ENCODE measurements at places on chromosomes 12 and 14.

GRCh38 chr14:100030452-100031153, 34.6 kb upstream of the EVL start:
- no peak for DNase-seq

DNA sequence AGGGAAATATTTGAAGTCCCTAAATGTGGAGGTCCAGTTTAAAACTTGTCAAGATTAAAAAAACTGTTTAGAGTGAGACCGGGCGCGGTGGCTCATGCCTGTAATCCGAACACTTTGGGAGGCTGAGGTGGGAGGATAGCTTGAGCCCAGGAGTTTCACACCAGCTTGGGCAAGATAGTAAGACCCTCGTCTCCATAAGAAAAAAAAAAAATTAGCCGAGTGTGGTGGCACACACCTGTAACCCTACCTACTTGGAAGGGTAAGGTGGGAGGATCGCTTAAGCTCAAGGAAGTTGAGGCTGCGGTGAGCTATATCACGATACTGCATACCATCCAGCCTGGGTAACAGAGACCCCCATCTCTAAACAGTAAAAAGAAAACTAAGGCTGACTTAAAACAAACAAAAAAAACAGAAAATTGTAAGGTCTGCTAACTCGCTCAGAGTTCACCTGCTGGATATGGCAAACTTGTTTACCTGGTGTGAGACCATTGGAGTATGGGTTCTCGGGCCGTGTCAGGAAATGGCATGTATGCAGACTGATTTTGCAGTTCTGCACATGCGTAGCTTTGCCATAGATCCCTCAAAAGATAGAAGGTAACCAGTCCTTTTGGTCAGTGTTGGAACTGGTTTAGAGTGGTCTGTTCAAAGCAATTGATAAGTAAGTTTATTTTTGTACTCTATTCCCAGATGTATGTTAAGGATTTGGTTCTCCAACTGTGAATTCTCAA, 2.1 kb downstream of the RNF10 start:
- DNase-seq = no peak

DNA sequence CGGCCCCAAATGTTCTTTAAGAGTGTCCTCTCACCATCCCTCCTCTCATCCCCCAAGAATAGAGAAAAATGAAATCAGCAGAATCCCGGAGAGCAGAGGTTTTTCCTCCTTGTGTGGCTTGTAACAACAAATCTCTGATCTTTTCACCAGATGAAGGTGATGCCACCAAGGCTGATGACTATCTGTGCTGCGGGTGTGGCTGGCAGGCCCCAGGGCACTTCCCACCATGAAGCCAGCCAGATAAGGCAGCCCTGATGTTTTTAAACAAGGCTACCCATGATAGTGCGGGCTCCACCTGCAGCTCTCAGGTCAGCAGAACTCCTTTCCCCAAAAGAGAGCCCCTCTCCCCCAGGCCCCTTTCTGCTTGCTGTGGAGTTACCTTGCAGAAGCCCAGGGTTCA, 58.0 kb upstream of the PARP11 start:
- no peak for DNase-seq

GRCh38 chr14:30125322-30125979, 197.8 kb upstream of the PRKD1 start:
- DNase-seq = no peak

DNA sequence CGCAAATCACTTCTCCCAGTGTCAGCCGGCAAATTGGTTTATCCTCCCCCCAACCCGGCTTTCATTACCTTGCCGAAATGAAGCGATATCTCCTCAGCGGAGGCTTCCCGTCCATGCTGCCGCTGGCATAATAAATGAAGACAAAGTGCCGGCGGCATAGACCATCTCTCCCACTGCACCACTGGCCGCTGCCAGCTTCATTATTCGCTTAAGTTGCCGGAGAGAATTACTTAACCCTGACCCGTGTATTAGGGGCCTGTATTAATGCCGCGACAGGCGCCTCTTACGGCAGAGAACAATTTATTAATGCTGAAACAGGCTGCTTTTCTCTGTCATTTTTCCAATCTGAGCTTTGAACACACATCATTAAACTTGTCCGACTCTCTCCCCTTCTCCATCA, 17.5 kb upstream of the GPATCH2L start:
- DNase-seq = no peak

DNA sequence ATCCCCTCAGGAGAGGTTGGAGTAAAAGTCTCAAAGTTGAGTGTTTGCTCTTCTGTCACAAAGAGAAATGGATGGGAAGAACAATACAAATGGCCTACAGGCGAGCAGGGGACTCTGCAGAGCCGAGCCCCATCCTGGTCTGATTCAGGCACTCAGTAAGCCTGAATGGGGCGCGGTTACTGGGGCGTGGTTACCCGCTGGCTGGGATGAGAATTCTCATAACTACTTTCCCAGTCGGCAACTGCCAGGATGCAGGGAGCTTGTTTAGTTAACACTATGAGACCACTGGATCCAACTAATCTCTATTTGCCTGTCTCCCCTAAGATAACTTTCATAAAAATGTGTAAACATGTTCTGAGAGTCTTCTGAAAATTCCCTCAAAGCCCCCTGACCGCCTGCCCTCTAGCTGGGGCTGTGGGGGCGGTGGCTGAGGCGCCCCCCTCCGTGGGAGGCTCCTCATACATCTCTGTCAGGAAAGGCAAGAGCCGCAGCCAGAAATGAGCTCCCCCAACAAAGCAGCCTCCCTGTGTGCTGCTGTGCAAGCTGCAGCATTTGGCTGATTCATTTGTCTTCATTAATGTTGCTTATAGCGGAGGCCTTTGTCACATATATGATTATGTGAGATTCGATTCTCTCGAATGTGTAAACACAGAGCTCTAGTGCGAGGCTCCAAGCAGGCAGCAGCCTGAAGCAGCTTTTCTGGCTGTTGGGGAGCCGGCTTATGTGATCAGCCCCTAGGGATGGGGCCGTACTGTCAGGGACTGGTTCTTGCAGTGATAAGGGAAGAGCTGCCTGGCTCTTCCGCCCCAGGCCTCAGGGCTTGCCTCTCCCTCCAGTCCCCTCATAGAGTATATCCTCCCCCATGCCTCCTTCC, 126.1 kb upstream of the ARHGAP5 start:
- DNase-seq = no peak

- DNase-seq = no peak
Observed at GRCh38 chr12:51390457-51390856, 749 bp downstream of the GALNT6 start.

- DNase-seq = no peak
Observed at GRCh38 chr12:64459394-64459891, 7.5 kb downstream of the TBK1 start.

- no peak for DNase-seq
Observed at GRCh38 chr14:93059917-93060545, 55.7 kb downstream of the ITPK1 start.

DNA sequence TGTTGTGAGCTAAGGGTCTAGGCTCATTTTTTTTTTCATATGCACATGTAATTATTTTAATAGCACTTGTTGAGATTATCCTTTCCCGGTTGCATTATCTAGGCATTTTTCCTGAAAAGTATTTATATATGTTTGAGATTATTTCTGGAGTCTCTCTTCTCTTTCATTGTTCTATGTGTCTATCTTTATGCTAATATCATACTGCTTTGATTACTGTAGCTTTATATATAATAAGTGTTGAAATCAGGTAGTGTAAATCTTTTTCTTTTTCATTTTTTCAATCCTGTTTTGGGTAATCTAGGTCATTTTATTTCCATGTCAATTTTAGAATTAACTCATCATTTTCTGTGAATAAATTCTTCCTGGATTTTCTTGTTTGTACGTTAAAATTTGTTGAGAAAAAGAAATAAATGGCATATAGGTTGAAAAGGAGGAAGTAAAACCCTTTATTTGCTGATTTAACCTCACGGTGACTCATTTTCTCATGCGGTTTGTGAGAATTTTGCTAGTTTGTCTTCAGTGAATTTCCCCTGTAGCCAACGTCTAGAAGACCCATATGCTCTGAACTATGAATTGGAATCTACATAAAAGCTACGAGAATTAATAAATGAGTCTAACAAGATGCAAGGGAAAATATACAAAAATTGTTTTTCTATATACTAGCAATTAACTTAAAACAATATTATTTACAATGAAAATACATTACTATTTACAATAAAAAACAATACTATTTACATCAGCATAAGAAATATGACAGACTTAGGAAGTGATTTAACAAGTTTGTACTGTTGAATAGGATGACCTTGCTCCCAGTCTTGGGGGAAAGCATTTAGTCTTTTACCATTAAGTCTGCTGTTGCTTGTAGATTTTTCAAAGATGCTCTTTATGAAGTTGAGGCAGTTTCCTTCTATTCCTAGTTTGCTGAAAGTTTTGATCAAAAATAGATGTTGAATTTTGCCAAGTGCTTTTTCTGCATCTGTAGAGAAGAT, 105.0 kb downstream of the SNAPC1 start:
- DNase-seq = no peak

- no peak for DNase-seq
Observed at GRCh38 chr12:113660936-113661335, 189.3 kb upstream of the LHX5 start.

DNA sequence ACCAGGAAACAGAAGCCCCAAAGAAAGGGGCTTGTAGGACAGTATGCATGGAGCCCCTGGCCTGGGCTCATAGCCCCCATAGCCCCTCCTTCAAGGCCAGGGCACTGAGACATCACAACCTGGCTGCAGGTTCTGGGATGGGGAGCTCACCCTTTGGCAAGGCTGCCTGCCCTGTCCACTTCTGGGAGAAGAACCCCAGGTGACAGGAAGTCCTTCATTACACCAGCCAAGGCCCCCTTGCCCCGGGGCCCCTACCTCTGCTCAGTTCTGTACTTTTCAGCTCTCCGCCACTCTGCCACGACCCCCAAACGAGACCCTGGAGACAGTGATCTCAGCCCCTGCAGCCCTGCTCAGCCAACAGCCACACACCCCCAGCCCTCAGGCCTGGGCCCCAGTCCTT, 223.2 kb upstream of the RTL1 start:
- DNase-seq = no peak

- no peak for DNase-seq
Observed at GRCh38 chr14:90424686-90425372, 28.0 kb downstream of the CALM1 start.

DNA sequence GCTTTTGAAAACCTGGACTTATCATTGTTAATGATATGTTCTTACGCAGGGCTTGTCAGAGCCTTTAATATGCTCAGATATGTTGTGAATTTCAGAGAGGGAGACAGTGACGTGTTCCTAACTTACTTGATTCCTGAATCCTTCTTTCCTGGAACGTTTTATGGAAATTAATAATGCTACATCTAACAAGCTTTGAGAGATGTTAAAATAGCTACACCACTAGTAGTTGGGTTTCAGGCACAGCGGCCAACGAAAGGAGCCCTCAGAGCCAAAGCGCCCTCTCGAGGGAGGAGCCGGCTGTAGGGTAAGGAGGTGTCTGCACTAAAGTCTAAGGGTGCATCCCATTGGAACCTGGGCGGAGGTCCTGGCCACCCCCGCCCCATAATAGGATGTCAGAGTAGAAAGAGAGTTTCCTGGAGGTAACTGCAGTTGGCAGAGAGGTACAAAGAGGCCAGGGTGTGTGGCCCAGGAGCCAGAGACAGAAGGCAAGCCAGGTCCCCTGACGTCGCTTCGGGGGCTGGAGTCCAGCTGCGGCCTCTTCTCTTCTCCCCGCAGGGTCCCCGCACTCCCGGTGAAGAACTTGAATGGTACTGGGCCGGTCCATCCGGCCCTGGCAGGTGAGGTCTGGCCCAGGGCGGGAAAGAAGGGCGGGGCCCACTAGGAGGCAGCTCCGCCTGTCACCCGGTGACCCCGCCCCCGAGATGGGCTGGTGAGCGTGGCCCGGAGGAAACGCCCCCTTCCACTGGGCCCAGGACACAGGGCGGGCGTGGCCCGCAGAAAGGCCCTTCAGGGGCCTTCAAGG, 36.3 kb downstream of the DTX1 start:
- DNase-seq = no peak

DNA sequence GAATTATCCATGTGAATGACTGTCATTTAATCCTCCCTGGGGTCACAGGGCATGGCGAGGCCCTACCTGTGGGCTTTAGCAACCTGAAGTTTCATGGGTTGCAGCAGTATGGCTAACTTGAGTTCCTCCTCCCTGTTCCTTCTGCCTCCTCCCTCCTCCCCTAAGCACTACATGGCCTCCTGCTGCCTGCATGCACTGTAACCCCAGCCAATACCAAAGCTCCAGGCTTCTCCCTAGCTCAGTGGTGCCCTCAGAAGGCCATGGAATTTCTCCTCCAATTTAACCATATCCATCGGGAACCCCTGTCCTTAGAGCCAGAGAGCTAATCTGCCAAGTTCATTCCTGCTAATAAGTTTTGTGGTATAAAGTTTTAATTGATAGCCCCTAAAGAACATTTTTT, 95.1 kb downstream of the NT5DC3 start:
- no peak for DNase-seq

DNA sequence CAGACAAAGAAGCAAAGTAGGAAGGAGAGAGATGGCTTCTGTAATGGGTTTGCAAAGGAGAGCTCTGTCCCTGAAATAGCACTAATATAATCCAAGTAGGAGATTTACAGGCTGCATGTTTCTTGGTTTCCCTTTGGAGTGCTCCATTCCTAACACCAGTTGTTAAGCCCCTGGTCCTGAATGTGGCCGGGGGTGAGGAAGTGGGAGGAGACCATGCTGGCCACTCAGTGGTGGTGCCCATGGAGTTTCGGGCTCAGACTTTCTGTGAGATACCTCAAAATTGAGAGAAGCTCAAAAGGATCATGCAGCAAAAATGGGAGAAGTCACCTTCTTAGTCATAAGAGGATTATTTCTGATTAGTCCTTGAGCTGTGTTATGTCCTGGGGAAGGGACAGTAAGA, 88.5 kb downstream of the DAD1 start:
- DNase-seq = no peak

- no peak for DNase-seq
Observed at GRCh38 chr14:68650404-68650994, 142.4 kb downstream of the ZFP36L1 start.

DNA sequence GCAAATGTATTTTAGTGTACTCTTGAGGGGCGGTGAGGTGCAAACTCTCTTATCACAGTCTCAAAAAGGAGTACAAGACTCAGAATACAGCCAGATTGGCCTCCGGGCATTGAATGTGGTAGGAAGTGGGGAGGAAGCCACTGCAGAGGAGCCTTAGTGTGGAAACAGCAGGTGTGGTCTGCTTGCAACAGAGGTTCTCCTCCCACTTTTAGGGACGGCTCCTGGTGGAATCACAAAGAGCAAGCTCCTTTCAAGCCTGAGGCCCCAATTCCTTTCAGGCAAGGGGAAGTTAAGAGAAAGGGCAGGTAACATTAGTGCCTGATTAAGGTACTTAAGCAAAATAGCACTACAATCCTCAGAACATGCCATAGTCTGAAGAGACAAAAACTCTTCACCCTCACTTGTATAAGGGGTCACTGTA, 23.7 kb upstream of the SLC2A3 start:
- no peak for DNase-seq

DNA sequence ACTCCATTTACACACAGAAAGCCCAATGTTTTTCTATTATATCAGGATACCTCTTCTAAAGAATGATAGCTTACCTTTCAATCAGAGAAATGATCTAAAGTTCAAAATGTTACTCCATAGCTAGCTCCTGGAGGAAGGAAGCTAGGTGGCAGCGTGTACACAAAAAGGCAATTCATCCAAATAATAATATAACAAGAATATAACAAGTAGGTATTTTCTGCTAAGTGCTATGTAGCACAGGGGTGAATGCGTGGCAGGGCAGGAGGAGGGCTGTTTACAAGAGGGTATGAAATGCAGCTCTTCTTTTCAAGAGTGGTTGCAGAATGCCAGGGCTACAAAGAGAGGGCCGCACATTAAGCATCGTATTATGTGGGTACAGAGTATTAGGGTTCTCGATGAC, 663 bp upstream of the SNAPC1 start:
- no peak for DNase-seq
